Stimulated activated CD8-positive, alpha-beta memory T cell treated with anti-CD3 and anti-CD28 coated beads, Interleukin-4, amount 100 ng/mL, for 24 hours (primary cell): ENCODE measurements at places on chromosomes 13 and 19.

DNA sequence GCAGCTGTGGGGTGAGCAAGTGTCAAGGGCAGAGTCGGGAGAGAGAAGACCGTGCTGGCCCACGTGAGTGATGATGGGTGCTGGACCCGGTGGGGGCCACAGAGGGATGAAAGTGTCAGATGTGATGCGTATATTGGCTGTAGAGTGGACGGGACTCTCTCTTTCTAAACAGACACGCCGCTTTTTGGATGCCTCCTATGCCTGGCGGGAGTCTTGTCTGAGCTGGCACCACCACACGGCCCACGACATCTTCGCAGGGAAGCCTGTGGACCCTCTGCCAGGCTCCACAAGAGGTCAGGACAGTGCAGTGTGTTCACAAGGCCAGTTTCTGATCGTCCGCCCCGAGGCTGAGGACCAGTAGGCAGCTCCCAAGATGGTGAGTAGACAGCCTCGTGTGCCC is 12.9 kb upstream of the MRI1 start:
- DNase-seq = no peak

GRCh38 chr19:38819231-38819920 is 6.6 kb upstream of the LGALS4 start:
- no peak for DNase-seq

DNA sequence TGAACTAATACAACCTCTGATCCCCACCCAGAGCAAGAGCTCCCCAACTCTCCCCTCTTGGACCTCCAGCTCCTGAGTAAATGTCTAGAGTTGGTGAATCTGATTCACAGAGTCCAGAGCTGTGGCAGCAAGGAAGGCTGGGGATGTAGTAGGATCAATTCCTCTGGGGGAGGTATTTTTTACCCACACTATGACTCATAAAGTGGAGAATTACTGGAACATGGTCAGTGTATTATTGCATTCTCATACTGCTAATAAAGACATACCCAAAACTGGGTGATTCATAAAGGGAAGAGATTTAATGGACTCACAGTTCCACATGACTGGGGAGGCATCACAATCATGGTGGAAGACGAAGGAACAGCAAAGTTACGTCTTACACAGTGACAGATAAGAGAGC is 496.7 kb downstream of the EFNB2 start:
- DNase-seq = no peak

DNA sequence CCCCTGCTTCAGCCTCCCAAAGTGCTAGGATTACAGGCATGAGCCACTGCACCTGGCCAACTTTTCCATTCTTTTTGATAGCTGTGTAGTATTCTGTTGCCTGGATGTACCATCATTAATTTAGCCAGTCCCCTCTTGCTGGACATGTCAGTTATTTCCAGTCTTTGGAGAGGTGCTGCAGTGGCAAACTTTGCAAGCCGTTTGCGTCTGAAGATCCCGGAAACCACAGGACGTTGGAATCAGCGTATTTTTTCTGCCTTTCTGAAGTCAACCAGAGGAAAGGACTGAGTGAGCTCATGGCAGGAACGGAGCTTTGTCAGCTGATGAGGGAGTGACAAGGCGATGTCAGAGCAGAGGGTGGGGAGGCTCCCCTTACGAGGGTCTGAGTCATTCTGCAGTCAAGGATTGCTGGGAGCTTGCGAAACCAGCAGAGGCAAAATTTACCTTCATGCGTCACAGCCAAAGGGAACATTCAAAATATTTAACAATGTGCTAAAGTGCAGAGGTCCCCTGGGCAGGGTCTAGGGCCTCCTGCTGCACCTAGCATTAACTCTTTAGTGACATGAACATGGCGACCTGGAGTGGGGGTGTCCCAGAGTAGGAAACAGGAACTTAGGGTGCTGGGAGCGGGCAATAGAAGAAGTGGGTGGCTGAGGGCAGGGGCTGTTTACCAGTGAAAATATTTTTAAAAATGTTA is 5.6 kb downstream of the C5AR1 start:
- DNase-seq = no peak

GRCh38 chr13:112756967-112757758 is 67.3 kb downstream of the ATP11A start:
- no peak for DNase-seq

DNA sequence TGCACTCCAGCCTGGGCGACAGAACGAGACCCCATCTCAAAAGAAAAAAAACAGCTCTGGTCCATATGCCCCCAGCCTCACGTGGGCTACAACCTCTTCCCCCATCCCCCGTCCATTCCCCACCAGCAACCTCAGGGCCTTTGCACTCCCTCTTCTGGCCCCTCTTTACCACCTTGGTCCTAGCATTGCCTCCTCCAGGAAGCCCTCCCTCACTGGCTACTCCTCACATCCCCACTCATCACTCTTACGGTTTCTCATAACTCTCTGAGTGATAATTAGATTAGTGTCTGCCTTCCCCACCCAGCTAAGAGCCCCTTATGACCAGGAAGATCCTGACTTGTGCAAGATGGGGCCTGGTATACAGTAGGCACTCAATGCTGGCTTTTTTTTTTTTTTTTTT is 30.8 kb downstream of the IL12RB1 start:
- DNase-seq = no peak

DNA sequence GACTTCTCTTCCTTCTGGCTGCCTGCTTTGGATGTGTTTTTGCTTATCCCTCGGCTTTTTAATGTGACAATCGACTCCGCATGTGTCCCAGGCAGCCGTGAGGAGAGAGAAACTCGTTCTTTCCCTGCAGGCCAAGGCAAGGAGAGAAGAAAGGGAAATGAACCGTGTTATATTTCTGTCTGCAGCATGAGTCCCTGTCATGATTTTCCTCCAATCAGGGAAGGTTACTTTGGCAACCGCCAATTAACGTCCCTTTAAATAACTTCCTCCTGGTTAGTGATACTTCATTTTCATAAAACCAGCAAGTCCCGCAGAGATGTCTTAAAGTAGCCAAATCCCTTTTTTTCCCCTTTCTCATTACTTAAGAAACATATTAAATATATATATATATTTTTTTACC is 42.6 kb downstream of the RFC3 start:
- DNase-seq = no peak

DNA sequence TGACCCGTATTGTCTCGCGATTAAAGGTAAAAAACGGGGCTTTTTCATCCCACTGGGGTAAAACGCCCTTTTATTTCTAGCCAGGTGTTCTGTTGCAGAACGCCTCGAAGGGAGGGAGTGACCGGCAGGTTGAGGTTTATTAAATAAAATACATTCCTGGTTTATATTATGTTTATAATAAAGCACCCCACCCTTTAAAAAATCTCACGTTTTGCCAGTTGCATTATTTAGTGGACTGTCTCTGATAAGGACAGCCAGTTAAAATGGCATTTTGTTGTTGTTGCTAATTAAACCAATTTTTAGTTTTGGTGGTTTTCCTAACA is 25.1 kb upstream of the ZNF850 start:
- no peak for DNase-seq

- no peak for DNase-seq
These were observed 7.5 kb downstream of the SUGP2 start for GRCh38 chr19:19025861-19026260.

DNA sequence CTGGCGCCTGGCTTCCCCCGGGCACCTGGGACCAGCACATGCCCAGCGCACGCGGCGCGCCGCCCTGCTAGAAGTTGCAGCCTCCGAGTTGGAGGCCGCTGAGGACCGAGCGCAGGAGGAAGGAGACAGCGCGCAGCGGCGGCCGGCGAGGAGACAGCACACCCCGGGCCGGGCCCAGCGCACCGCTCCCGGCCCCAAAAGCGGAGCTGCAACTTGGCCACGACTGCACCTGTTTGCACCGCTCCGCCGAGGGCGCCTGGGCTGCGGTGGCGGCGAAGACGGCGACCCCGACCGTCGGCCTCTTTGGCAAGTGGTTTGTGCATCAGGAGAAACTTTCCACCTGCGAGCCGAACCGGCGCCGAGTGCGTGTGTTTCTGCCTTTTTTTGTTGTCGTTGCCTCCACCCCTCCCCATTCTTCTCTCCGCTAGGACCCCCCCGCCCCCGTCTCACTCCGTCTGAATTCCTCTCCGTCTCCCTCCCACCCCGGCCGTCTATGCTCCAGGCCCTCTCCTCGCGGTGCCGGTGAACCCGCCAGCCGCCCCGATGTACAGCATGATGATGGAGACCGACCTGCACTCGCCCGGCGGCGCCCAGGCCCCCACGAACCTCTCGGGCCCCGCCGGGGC is at the start of gene SOX1:
TSS of gene SOX1 (plus strand) at position 34 of the 626 bp plus-strand sequence. CDS start at position 544, 510 bp downstream.
- no peak for DNase-seq

GRCh38 chr13:21478881-21479808 is 20.0 kb upstream of the ZDHHC20 start:
- no peak for DNase-seq

DNA sequence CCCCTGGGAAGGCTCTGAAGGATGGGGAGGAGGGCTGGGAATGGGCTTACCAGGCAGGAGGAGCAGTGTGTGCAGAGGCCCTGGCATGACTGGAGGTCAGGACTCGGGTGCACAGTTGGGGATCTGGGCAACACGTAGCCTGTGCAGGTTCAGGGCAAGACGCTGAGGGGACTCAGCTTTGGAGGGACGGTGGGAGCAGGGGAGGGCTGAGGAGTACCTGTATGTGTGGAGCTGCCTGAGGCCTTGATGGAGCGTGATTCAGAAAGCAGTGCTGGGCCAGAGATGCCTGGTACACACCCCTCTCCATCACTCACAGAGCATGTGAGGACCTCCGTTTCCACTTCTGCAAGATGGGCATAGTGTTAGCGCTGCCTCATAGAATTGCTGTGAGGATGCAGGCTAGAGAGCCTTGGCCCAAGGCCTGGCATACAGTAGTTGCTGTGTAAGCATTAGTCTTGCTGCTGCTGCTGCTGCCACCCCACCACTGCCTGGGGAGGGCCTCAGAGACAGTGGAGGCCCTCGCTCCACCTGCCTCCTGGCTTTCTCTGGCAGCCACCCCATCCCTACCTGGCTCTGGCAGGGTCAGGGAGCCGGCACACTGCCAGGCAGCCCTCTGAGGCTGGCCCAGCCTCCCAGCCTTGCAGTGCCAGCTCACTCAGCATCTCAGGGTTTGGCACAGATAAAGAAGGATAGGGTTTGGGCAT is 2.4 kb downstream of the PAK4 start:
- no peak for DNase-seq

GRCh38 chr13:106028911-106029310 is 506.6 kb downstream of the EFNB2 start:
- DNase-seq = no peak

DNA sequence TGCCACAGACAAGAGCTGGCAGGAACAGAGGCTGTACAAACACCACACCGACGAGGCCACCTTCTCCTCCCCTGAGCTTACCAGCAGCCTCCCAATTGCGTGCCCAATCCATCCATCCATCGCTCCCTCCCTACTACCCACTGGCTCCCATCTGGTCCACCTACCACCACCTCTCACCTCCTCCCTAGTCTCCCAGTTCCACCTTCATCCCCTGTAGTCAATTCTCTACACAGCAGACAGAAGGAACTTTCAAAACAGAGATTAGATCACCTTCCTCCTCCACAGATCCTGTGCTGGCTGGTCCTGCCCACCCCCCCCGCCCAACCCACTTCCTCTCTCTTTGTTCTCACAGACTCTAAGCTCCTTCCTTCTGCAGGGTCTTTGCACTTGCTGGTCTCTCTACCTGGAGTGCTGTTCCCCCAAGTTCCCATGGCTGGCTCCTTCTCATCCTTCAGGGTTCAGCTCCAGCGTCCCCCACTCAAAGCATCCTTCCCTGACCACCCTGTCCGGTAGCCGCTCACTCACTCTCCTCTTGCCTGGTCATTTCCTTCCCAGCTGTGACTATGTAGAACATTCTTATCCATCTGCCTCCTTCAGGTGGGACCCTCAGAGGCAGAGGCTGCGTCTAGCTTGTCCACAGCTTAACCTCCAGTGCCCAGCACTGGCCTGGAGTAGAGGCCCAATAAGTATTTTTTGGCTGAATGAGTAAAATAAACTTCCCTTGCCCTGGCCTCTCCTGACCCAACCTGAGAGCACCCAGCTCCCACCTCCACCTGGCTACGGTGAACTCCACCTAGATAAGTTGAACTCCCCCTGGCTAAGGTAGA is 23.0 kb downstream of the PIN1 start:
- DNase-seq = no peak

DNA sequence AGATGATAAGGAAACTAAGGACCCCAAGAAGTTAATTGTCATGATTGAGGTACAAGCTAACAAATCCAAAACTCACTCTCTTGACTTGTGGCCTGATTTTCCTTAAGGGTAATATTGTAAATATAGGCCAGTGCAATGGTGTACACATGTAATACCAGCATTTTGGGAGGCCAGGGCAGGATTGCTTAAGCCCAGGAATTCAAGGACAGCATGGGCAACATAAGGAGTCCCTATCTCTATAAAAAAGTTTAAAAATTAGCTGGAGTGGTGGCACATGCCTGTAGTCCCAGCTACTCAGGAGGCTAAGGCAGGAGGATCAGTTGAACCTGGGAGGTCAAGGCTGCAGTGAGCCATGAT is 28.7 kb upstream of the GARRE1 start:
- DNase-seq = no peak

GRCh38 chr13:47837104-47837880 is 163.8 kb downstream of the SUCLA2 start:
- no peak for DNase-seq

DNA sequence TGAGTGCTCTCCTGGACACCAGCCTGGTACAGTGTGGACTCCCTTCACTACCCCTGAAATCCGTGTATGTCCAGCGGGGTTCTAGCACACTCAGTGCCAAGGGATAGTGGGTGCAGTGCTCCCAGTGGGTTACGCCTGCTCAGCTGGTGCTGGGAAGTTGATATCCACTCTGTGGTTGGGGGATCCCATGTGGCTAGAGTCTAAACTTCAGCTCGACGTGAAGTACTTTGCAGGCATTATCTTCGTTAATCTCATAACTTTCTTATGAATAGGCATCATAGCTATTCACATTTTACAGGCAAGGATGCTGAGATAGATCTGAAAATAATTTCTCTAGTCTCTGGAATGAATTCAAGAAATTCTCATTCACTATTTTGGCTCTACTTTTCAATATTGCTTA is 433.2 kb upstream of the HTR2A start:
- DNase-seq = no peak

- DNase-seq = no peak
These were observed 86.9 kb downstream of the CRYL1 start for GRCh38 chr13:20438801-20439200.

DNA sequence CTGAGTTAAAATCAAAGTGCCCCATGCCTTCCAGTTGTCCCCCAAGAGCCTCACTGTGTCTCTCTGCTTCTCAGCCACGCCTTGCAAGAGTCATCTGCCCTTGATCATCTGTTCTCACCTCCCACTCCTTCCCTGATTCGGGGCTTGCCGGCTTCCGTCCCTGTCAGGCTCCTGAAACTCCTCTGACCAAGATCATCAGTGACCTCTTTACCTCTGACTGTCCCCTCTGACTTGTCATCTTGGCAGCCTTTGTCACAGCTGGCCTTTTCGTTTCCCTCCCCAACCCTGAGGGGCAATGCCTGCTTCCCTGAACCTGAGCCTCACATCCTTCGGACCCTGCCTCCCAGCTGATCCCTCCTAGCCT is 66.3 kb downstream of the MAP4K1 start:
- DNase-seq = peak; percentile 43
